Hair follicle dermal papilla cell (primary cell): ENCODE measurements at places on chromosomes 12 and 14. TPM values are rescaled to one million over a fixed set of nuclear protein-coding genes. Genes with fewer than 3 reads are reported as not detected.

NFATC4 gene
- 285 and 343 TPM in 2 replicates for total RNA-seq

RTN1 gene
- 1.5 and 2.9 TPM in 2 replicates for total RNA-seq

RAB15 gene
- 7.8 and 8.1 TPM in 2 replicates for total RNA-seq

MFAP5 gene
- total RNA-seq: 200 and 206 TPM in 2 replicates

LYZ gene
- total RNA-seq: not detected in 2 replicates
